ENCODE measurements at places on chromosomes 12 and 14.
A peak's percentile ranks its signal among the peaks of the same experiment; 100 is the strongest.

DNA sequence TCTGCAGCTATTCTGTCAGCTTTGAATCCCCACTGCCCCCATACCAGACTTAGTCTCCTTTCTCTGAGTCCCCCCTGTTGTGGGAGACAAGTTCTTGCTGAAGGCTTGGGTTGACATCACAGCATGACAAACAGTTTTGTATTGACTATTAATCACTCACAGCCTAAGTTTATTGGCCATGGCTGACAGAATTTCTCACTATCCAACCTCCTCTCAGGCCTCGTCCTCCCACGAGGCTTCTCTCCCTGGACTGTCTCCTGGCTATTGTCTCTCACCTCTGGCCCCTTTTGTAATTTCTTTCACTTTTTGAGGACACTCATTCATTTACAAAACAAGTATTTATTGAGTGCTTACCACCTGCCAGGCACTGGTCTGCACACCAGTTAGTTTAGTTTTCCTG, 35.2 kb upstream of the DCD start:
- DNase-seq: no peak

GRCh38 chr12:113762882-113763816, 203.0 kb downstream of the RBM19 start:
- DNase-seq: no peak

DNA sequence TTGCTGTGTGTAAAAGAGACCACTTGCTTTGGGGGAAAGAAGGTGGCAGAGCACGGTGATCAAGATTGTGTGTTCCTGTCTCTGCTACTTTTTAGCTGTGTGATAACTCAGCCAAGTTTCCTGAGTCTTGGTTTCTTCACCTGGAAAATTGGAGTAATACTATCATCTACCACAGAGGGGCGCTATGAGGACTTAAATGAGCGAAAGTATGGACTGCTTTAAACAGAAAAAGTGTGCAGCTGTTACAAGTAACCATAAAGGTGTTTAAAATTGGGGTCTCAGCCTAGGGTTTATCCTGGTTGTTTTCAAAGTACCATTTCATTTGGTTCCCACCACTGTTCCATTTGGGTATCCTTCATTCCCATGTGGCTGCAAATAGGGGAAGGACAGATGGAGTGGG, 65.9 kb upstream of the WSCD2 start:
- no peak for DNase-seq

DNA sequence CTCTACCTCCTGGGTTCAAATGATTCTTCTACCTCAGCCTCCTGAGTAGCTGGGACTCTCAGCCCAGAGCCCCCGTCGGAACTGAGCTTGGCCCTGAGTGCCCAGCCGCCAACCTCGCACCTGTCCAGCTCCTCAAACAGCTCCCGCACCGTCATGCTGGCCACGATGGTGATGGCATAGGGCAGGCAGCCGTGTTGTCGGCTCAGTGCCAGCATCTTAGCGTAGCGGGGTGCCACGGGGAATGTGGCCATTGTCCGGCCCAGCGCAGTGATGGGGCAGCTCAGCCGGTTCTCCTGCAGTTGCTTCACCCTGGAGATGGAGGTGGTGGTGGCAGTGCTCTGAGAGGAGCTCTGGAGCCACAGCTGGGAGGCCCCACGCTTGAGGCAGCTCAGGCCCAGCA, 32.4 kb downstream of the DHX37 start:
- DNase-seq: no peak

- no peak for DNase-seq
These were observed 80.6 kb upstream of the DAAM1 start for GRCh38 chr14:59107819-59108218.

DNA sequence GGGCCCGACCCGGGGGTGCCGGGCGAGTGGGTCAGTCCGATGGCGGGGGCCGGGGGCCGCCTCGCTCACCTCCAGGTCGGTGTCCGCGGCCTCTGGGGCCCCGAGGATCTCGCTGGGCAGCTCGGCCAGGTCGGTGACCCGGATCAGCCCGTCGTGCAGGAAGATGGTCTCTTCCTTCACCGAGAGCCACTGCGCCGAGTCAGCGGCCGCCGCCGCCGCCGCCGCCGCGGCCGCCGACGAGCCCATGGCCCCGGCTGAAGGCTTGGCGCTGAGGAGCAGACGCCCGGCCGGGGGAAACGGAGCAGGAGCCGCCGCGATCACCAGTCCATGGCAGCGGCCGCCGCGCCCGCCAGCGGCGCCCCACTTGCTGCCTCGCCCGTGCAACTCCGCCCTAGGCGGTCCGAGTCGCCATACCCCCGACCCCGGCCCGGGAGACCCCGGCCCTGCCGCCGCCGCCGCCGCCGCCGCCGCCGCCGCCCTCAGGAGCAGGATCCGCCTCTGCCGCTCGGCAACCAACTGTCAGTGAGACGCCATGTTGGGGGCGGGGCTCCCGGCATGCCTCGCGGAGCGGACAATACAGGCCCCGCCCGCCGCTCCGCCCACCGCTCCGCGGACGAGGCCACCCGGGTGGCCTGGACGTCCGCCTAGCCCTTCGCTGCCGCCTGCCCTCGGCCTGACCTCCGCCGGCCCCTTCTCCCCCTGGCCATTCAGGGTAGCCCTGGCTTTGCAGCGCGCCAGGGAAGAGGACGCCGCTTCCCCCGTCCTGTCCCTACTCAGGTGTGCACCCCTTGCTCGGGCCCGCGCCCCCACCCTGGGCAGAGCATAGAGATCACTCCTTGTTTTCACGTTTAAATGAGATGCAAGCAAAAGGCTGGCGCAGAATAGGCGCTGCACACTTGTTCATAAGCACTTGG, at the start of gene HECTD4:
Gene HECTD4, minus strand, starts transcription at position 549 of the 914 bp plus-strand sequence. Its CDS starts 303 bp downstream, at position 246.
- peak; percentile 89 for DNase-seq

- DNase-seq: no peak
These were observed 404.4 kb upstream of the CCDC196 start for GRCh38 chr14:66081594-66082376.

GRCh38 chr14:52190337-52190931, 77.1 kb upstream of the PTGDR start:
- DNase-seq: no peak
